Kidney capillary endothelial cell (primary cell): ENCODE measurements at places on chromosomes 5 and 9.

DNA sequence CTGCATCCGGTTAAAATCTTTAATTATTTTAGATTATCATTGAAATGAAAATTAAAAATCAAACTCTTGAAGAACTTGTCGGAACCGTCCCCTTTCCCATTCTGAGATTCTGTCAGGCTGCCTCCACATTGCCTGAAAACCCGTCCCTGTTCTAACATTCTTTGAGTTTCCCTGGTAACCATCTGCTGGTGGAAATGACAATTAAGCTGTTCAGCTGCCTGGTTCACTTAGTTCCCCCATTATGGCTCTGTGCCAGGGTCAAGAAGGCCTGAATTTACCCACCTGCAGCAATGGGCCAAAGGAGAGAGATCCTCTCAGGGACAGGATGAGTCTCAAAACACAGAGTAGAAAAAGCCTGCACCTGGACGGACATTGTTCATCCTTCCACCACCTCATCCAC lies 11.8 kb upstream of the TCOF1 start:
- DNase-seq = no peak

- no peak for DNase-seq
These were observed 78.7 kb upstream of the ARAP3 start for GRCh38 chr5:141760753-141761152.

GRCh38 chr5:91641730-91642350 lies 258.7 kb upstream of the ARRDC3 start:
- peak; percentile 63 for DNase-seq

- peak; percentile 66 for DNase-seq
These were observed 186.0 kb downstream of the GOLPH3 start for GRCh38 chr5:31987985-31988710.

DNA sequence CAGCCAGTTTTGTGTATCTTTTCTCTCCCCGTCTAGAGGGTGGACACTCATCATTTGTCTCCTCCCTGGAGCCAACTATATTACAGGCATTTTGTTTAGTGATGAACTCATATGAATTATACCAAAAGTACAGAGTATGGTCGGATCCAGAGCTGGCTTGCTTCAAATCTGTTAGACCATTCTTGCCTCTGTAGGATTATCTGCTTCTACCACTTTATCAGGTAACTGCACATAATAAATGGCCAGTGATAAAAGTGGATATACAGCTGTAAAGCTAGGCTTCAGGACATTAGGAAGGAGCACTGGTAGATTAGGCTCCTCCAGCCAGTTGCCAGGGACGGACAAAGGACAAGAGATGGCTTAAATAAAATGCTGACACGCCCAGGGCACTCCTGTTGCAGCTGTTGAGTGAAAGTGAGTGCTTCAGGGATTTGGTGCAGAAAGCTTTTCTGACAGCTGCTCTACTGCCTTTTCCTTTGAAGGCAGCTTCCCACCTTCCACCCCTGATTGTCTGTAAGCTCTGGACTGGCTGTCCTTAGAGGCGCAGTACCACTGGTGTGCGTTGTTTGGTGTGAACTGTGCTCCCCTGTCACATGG lies 259.2 kb downstream of the PDZD2 start:
- no peak for DNase-seq

DNA sequence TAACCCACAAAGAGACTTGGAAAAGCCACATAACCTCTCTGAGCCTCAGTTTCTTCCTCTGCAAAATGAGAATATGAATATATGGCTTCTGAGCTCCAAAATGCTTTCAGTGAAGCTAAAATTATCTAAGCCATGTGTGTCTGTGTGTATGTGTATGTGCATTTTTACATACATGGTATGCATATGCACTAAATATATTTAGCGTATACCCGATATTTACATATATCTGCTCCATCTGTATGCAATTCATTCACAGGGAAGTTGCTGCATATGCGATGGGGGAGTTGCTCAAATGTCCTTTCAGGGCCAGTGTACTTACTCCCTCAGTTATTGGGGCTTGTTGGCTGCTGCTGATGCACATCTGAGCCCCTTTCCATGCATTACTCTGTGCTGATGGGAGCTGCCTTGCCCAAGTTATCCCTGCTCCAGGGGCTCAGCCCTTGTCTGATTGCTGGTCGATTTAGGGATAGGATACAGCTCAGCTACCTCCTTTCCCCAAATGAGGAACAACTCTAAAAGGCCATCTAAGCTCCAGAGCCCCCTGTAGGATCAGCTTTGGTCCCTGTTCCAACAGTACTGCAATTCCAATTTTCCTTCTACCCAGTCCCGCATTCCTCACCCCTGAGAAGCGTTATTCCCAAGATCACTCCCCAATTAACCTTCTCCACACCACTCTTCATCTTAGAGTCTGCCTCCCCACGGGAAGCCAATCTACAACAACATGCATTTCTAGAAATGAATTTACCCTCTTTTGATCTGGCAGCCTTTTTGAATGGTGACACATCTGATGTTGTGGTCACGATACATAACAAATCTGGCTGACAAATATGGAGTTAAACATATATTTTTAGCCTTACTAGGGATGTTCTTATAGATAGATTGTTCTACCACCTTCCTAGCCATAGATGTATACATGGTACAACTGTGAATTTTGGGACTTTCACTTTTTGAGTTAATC lies 15.9 kb downstream of the RHOBTB3 start:
- no peak for DNase-seq

DNA sequence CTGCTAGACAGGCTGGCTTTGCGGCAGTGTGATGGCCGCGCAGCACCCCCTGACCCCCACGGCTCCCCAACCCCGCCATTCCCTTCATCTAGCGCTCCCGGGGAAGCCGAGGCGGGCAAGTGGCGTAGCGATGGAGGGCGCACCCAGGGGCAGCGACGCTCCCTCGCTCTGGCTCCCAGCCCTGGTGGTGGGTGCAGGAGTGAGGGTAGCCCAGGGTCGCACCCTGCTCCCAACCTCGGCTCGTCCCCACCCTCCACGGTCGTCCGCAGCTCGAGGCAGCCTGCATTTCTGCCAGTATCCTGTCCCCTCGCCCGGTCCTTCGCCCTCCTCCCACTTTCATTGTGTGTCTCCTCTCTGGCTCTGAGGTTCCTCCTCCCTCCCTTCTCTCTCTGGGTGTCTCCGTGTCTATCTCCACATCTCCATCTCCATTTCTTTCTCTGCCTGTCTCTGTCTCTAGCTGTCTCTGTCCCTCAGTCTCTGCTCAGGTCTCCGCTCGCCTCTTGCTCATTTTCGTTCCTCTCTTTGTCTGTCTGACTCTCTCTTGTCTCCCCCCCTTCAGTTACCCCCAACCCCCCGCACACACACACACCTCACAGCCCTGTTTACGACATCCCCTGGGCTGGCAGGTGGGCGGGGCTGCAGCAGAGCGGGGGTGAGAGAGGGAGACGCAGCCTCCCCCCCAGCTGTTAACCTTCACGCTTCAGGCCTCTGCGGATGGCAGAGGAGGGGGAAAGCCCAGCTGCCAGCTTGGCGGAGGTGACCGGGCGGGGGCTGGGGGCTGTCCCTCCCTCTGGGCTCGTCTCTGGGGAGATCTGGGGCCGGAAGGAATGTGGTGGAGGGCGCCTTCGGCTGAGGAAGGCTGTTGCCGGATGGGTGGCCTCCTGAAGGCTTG lies 48.7 kb upstream of the PSD2 start:
- no peak for DNase-seq
